ENCODE measurements at places on chromosomes 16 and 17. TPM values are rescaled to one million over a fixed set of nuclear protein-coding genes. Genes with fewer than 3 reads are reported as not detected.

Gene FOXK2
- total RNA-seq = 35.8 TPM

Gene TP53TG3B
- not detected for total RNA-seq

Gene KRTAP9-6
- total RNA-seq = not detected

Gene ESRP2
- total RNA-seq = 4.2 TPM

Gene HES7
- not detected for total RNA-seq

Gene KDM6B
- 48.6 TPM for total RNA-seq

Gene FNDC8
- total RNA-seq = not detected

Gene RNPS1
- 89.1 TPM for total RNA-seq

Gene PRAC1
- total RNA-seq = not detected

Gene SUZ12
- 14.8 TPM for total RNA-seq

Gene MT1F
- total RNA-seq = 9.8 TPM

Gene SLFN11
- 94.0 TPM for total RNA-seq

Gene MYH11
- total RNA-seq = 28.9 TPM

Gene PRDM7
- total RNA-seq = not detected

Gene UNC13D
- total RNA-seq = 3.2 TPM

Gene MSLN
- 172 TPM for total RNA-seq

Gene KRTAP2-4
- total RNA-seq = not detected

Gene CBFA2T3
- 1.7 TPM for total RNA-seq

Gene RNF227
- 10.9 TPM for total RNA-seq

Gene PDE6G
- total RNA-seq = not detected

Gene NSRP1
- total RNA-seq = 17.4 TPM

Gene TEKT1
- total RNA-seq = not detected

Gene RAD51C
- 18.3 TPM for total RNA-seq

Gene ALOXE3
- total RNA-seq = 0.09 TPM

Gene RBFOX1
- 2.9 TPM for total RNA-seq

Gene HOXB7
- total RNA-seq = 11.5 TPM

Gene ZP2
- total RNA-seq = not detected

Gene SGCA
- 2.6 TPM for total RNA-seq

Gene PDILT
- not detected for total RNA-seq

Gene PLLP
- total RNA-seq = 49.1 TPM

Gene NOG
- total RNA-seq = 0.37 TPM

Gene ANKS4B
- total RNA-seq = not detected

Gene SPHK1
- total RNA-seq = 107 TPM

Gene CD300A
- 19.6 TPM for total RNA-seq

Gene SP6
- 0.74 TPM for total RNA-seq

Gene CHST4
- total RNA-seq = 0.82 TPM

Gene GPR139
- total RNA-seq = not detected

Gene NT5M
- total RNA-seq = 2.9 TPM

Gene MRC2
- 22.2 TPM for total RNA-seq

Gene SLC2A4
- total RNA-seq = 13.8 TPM

Gene GAS2L2
- 0.82 TPM for total RNA-seq

Gene GLP2R
- total RNA-seq = 11.2 TPM

Gene TRAPPC1
- total RNA-seq = 44.4 TPM

Gene TM4SF5
- total RNA-seq = not detected

Gene LRRC75A
- 0.74 TPM for total RNA-seq

Gene B4GALNT2
- not detected for total RNA-seq

Gene RNF222
- total RNA-seq = not detected

Data from omental fat pad (tissue), 4 donors.